Activated CD4-positive, alpha-beta T cell treated with anti-CD3 and anti-CD28 coated beads, Interleukin-2, amount 50 U/mL, for 4 hours (primary cell): ENCODE measurements at places on chromosomes 12 and 14.

DNA sequence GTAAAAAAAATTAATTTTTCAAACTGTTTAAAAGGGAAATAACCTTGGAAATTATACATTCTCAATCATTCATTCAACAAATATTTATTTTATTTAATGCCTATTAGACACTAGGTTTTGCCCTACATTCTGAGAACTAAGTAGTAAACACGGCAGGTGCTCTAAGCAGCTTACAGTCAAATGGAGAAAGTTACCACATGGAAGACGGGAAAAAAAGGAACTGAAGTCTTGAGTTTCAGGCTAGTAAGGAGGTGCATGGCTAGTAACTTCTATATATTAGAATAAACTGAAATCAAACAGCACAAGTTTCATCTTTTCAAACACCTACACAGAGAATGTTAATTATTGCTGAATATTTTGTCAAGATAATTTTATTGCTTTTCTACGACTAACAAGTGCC lies 52.9 kb downstream of the C12orf42 start:
- no peak for DNase-seq

GRCh38 chr12:92290886-92291285 lies 145.2 kb upstream of the BTG1 start:
- DNase-seq = no peak

- no peak for DNase-seq
Measured at GRCh38 chr14:101758913-101759593, 2.5 kb upstream of the PPP2R5C start.

DNA sequence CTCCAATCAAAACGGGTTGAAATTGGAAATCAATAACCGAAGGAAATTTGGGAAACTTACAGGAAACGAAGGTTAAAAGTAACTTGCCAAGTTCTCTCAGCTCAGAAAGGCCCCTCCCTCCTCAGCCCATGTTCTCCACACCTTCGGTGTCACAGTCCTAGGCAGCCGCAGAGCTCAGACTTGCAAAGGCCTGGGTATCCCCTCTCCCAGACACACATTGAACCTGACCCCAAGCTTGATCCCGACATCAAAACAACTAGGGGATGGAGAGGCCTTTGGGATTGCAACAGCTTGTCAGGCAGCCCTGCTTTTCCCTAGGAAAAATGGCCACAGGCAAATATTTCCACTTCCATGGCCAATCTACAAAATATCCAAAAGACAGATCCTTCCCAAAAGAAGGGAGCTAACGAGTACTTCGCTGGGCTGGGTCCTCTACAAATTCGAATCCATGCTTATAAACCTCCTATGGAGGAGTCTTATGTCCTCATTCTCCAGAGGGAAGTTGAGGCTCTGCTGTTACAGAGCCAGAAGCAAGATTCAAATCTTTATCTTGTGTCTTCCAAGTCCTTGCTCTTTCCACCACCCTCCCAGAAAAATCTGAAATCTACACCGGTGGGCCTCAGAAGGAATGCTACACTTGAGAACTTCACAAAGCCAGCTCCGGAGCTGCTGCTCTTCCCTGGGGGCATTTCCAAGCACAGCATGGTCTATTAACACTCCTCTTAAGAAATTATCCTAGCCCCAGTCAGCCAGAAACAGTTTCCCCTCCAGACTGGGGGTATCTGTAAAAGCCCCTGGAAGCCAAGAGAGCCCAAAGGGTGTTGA lies 35.7 kb upstream of the PNMA1 start:
- DNase-seq = no peak

GRCh38 chr14:50198499-50198898 lies 32.9 kb downstream of the SOS2 start:
- DNase-seq = no peak

DNA sequence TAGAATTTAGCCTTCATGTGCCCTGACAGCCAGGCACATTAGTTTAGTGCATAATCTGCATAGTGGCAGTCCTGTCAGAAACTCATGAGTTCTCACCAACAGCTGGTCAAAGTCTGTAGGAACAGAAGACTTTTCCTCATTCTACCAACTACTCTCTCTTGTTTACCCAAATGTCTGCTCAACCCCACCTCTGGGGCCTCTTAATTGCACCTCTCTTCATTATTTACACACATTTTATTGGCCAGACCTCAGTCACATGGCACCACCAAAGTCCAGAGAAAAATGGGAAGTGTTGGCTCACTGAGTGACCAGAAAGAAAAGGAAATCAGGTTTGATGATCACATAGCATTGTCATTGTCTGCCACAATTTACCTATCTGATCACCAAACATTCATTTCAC lies 114.6 kb upstream of the PLXNC1 start:
- no peak for DNase-seq

DNA sequence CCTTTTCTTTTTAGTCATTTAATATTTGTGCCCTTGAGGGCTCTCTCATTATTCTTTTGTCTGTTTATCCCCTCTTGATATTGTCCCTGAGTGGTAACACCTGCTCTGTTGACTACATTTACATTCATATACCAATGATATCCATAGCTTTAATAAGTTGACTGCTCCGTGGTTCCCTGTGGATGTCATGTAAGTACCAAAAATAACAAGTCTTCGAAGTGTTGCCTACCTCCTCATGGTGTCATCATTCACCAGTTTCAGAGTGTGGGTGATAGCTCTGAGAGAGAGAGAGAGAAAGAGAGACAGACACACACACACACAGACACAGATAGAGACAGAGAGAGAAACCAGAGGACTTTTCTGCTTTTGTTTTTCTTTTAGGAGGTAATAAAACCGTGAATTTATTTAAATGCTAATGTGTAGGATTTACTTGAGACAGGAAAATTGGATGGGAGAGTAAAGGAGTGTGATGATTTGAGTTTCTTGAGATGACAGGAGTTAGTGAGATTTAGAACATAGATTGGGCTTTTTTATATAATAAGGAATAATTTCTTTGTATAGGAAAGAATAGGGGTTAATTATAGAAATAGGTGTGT lies 52.2 kb downstream of the PAPOLA start:
- DNase-seq = no peak

DNA sequence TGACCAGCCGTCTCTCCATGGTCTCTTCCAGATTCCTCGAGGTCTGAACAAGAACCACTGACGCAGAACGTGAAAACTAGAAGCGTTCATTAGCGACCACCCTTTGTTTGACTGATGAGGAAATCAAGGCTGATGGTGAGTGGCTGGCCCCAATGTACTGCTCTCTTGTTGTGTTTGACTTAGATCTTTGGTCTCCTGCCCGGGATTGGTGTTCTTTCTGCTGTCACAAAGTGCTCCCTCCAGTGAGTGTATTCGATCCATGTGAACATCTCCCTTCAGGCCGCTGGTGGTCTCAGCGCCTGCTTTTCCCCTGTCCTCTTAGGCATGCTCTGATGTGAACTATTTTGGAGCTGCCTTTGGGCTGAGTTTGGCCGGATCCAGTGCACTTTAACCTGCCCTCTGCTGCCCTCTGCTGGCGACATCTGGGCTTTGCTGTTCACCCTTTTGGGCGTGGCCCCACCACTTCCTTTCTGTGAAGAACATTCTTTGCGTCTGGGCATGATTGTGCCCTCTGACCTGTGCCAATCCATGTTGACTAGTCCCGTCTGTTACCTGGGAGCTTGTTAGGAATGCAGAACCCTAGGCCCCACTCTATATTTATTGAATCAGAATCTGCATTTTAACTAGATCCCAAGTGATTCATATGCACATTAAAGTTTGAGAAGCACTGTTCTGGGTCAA lies 279.1 kb downstream of the TTC6 start:
- peak; percentile 68 for DNase-seq

- no peak for DNase-seq
Measured at GRCh38 chr12:133225527-133225926, 10.2 kb downstream of the ANHX start.
